ENCODE measurements at places on chromosomes 2 and 18.

GRCh38 chr2:176582990-176583481 lies 313.8 kb downstream of the MTX2 start:
- peak; percentile 96 for DNase-seq

DNA sequence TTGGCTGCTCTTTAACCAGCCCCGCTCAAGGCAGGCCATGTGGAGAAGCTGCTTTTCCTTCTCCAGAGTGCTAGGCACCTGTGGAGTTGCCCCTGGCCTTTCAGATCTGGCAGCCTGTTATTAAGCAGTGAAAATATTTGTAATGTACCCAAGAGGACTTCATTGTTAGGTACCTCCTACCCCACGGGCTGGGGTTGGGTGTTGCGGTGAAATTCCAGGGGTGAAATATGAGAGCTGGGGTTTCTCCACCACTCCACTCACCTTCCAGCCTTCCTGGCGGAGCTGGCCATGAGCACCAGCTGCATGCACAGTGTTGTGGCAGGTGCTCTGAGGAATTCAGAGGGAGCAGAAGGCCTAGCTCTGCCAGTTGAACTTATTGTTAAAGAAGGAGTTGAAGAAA lies 39.1 kb downstream of the NTSR2 start:
- DNase-seq: no peak

DNA sequence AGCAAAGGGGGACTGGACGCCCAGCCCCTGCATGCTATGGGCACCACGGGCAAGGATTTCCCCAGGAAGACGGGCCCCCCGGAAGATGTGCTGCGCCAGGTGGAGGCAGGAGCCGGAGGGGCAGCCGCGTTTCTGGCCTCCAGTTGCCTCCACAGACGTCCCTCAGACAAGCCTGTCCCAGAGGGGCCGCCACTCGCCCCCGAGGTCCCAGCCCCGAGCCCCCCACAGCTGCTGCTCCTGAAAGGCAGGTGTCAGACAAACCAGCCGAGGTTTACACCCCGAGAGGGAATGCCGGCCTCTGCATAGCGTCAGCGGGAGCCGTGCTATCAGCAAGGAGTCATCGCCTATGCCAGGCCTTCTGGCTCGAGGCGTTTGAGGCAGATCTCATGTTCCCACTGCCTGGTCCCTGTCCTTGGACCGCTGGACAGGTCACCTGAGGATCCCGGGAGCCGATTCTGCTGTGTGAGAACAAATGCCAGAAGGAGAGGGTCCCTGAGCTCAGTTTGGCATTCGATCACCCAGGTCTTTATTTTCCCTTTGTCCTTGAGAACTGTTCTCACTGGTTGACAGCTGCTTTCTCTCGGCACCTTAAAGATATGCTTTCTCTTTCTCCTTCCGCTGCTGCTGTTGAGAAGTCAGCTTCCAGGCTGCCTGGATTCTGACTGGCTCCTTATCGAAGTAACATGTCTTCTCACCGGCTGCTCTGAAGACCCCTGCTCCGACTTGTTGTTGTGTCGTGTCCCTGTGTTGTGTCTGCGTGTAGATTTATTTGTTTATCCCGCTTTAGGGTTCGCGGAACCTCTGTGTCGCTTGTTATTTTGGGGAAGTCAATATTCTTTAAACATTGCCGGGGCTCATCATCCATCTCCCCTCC lies 20.6 kb downstream of the CROCC2 start:
- DNase-seq: no peak

- DNase-seq: no peak
Observed at GRCh38 chr2:100105678-100106054, 36.7 kb downstream of the AFF3 start.

DNA sequence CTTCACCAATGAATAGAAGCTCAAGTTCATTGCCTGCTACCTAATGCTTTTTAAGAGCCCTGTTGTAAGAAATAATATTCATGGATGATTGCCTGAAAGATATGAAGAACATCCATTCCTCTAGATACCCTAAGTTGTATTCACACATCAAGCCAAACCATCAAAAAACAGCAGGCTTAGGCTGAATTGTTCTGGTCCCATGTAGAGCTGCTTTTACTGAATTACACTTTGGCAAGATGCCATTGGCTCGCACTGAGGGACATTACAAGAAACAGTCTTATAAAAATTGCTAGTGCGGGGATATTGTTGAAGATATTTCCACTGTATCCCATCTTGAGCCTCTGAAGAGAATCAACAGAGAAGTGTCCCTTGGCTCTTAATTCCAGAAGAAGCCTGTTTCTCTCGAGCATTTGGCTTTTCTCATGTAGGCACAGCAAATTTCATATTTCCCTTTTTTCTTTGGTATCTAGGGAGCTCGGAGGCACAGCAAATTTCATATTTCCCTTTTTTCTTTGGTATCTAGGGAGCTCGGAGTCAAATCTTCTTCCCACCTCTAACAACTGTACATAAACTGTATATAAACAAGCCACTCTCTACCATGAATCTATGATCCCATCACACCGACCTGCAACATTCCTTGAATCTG lies 107.5 kb downstream of the COLEC12 start:
- DNase-seq: no peak

DNA sequence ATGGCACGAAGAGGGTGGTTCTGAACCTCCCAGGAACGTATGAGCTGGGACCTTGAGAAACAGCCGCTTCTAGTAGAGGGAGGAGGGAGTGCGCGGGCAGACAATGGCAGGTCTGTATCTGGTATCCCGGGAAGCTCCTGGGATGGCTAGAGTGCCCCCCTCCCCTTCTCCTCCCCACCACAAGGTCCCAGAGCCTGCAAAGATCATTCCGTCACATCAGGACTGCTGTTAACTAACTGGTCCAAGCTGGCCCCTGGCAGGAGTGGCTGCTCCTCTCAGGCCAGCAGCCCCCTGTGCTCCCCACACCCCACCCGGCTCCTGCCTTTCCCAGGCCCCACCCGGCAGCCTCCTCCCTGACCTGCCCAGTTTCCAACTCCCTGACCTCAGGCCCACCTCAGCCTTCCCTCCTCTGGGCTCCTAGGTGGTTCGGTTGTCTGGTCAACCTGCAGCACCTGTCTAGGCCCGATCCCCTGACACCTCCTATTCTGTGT lies 75.0 kb downstream of the TPO start:
- DNase-seq: no peak

GRCh38 chr2:145524303-145524702 lies 1004.4 kb upstream of the ZEB2 start:
- DNase-seq: no peak

GRCh38 chr2:85986121-85986520 lies 97.3 kb upstream of the ST3GAL5 start:
- DNase-seq: no peak

GRCh38 chr18:47745227-47745626 lies 185.2 kb downstream of the SMAD2 start:
- DNase-seq: no peak

DNA sequence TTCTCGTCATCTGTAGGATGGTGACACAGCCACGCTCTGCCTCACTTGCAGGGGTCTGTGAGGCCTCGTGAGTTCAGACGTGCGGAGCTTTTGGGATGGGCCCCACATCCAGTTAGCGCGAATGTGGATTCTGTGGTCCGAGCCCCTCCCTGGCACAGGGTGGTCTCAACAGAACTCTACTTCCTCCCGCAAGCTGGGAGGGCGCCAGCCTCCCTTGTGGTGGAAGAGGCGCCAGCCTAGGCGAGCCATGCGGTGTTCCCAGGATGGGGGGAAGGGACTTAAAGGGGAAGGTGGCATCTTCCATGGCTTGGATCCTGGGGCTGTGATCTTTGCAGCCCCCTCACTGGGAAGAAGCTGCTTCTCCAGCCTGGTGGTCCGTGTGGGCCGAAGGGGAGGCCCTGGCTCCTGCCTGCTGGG lies 1.4 kb downstream of the SNORC start:
- DNase-seq: no peak

- peak; percentile 55 for DNase-seq
Observed at GRCh38 chr2:180010701-180011100, 3.6 kb upstream of the CWC22 start.

DNA sequence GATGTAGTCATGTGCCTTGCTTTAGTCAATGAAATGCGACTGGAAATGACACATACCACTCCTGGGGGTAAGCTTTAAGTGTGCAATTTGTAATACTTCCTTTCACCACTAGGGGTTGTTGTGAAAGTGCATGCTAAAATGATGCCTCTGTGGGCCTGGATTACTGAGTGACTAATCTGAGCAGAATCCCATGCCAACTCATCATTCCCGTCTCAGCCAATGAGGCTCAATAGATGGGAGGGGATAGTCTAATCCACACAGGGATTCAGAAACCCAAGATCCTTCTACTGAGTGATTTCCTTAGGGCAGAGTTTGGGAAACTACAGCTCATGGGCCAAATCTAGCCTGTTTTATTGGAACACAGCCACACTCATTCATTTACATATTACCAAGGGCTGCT lies 54.0 kb downstream of the HRH4 start:
- DNase-seq: peak; percentile 73

DNA sequence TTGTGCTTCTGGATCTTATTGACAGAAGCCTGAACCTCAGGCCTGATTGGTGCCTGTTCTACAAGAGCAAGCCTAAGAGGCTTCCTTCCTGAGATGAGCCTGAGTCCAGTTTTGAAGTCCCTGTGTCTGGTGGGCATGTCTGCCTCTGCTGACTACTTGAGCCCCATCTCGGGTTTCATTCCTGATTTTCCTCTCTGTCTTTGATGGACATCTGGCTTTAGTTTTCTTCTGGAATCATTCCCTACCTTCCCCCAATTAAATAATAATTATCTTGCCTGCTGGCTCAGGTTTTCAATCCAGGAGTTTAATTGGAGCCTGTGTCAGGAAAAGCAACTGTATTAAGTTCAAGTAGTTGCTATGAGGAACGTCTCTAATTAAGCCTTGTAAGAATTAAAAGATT lies 135.5 kb upstream of the MC4R start:
- DNase-seq: no peak

DNA sequence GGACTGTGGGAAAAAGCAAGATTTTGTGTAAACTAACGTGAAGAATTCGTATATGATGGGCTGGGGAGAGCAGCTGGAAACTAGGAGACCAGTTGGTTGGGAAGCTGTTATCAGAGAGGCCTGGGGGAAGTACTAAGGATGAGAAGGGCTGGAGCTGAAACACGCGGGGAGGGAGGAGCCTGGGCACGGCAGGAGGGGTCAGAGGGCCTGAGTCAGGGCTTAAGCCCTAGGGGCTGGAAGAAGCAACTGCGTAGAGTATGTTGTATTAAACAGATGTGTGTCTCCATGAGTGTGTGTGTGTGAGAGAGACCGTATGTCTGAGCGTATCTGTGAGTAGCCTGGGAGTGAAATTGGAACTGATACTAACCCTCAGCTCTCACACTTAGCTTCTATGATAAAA lies 8.4 kb downstream of the POMC start:
- DNase-seq: peak; percentile 16

DNA sequence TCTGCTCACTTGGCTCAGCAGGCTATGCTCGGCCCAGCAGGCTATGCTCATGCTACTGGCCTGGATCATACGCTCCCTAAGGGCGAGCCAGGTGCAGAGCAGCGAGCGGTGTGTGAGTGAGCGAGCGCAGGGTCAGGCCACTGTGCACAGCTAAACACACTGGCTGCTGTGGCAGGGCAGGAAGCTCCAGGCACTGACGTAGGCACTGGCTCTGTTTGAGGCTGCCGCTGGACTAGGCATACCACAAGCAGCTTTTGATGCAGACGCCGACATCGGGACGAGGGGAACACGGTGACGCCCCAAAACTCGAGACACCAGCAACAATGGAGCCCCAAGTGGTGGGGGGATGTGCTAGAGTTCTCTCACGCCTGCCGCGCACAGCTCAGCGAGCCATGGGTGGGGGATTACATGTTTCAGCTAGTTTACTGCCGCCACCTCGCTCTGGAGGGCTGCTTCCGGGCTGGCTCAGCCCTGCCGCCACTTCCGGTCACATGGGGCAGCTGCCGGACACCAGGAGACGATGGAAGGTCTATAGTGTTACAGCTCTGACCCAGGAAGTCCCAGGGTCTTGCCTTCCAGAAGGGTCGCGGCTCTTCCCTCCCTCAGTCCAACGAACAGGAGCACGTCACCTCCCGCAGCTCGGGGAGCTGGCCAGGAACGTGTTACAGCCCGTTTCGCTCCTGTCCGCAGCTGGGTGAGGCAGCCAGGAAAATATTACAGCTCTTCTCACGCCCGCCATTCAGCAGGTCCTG lies 1176.9 kb upstream of the LRRTM1 start:
- DNase-seq: peak; percentile 67

DNA sequence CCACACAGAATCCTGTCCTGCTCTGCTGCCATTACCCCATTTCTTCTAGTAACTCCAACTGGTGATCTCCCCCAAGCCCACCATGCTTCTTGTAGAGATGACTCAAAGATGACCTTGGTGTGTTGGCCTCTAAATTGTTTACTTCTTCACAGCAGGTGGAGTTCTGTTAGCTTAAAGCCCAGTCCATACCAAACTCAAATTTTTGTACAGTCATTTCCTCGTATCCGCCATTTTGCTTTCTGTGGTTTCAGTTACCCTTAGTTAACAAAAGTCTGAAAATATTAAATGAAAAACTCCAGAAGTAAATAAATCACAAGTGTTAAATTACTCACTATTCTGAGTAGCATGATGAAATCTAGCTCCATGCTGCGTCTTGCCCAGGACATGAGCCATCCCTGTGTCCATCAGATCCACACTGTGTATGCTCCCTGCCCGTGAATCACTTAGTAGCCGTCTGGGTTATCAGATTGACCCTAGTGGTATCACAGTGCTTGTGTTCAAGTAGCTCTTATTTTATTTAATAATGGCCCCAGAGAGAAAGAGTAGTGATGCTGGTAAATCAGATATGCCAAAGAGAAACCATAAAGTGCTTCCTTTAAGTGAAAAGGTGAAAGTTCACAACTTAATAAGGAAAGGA lies 133.3 kb upstream of the NOL4 start:
- peak; percentile 1 for DNase-seq

DNA sequence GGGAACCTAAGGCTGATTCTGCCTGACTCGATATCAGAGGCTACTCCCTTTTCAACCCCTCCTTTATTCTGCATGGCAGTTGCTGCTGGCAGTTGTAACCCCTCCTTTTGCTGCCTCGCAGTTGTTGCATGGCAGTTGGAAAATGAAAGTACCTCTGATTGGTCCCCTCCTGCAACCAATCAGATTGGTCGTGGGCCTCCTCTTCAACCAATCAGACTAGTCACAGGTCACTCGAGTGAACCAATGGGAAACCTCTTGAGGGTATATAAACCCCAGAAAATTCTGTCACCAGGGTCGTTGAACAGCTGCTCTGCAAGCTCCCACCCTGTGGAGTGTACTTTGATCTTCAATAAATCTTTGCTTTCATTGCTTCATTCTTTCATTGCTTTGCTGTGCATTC lies 294.3 kb upstream of the SLC8A1 start:
- DNase-seq: peak; percentile 73

DNA sequence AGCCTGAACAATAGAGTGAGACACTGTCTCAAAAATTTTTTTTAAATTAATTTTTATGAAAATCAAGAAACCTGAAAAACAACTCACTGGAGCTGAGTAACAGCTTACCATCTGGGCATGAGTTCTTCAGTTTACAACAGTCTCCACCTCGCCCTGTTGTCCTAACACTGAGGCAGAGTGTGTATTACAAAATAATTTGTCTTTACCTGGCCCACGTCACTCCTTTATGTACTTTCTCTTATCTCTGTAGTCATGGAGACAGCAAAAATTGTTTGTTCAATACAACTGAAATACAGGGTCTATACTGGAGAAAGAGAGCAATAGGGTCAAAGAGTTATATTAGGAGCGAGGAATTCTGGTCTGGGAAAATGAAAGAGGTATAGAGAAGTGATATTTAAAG lies 48.1 kb downstream of the CYTIP start:
- DNase-seq: no peak

- peak; percentile 67 for DNase-seq
Observed at GRCh38 chr2:27431395-27431794, 3.0 kb downstream of the NRBP1 start.
